ENCODE measurements at places on chromosomes 3 and 15.

GRCh38 chr15:92463826-92464225 is 70.1 kb downstream of the ST8SIA2 start:
- DNase-seq = no peak

GRCh38 chr15:82545478-82545877 is 5.2 kb upstream of the RPS17 start:
- no peak for DNase-seq

- no peak for DNase-seq
These were observed 50.6 kb upstream of the PLXNA1 start for GRCh38 chr3:126932188-126932931.

DNA sequence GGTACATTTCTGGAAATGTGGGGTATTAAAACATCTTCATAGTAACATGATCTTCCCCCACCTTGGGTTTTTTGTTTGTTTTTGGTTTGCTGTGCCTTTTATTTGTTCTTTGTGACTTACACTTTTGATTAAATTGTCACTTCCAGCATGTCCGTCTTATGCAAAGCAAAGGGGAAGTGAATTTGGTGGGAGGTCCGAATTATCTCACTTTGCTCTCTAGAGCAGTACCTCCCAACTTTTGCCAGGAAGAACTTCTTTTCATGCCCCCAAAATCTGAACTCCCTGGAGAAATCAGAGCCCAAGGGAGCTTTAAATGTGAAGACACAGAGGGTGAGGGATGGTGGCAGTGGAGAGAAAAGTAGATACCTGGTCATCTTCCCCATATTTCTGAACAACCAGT is 173.1 kb downstream of the IL5RA start:
- DNase-seq = no peak

DNA sequence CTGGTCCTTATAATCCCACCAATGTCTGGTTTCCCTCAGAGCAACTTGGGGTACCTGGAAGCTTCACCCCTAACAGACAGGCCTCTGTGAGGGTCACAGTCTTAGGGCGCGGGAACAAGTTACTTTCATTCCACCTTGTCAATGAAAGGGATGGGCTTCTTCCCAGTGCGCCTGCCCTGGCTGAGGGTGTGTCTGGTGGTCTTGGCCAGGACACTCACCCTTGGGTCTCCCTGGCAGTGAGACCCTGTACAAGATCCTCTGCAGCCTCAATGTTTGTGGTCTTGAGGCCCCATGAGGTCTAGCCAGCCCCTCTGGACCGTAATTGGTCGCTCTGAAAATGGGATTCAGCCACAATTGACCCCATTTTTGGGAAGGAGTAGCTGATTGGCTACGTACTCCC is 40.2 kb downstream of the SMAD6 start:
- no peak for DNase-seq

GRCh38 chr3:99578339-99578970 is 59.9 kb upstream of the COL8A1 start:
- no peak for DNase-seq

DNA sequence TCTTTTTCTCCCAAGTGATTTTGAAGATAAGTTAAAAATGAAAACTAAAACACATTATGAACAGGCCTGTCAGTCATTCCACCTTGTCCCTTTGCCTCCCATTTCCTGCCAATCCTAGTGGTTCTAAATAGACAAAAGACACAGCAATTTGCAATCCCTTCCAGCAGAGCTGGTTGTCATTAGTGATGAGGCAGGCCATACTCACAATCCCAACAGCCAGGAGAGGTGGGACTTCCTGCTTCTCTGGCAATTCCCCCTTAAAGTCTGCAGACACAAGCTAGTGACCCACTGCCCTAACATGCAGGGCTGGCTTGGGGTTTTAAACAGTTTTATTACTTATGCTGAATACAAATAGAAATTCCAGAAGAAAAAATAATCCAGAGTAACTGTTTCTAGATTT is 38.4 kb upstream of the RBP1 start:
- DNase-seq = peak; percentile 52

DNA sequence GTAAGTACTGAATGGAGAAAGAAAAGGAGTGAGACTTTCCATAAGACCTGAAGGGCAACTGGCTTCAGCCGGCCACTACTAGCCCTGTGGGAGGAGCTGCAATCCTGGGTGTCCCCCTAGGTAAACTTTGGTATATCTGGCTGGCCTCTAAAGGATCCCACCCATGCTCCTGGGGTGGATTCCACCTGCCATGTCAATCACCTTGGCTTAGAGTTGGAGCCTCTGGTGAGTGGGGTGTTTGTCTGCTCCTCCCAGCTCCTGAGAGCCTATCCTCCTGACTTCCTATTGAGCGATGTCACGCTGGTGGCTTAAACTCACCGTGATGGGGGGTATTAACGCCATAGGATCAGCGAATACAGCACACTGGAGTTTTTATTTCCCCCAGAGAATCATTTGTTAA is 2.6 kb downstream of the SPTBN5 start:
- DNase-seq = peak; percentile 15

DNA sequence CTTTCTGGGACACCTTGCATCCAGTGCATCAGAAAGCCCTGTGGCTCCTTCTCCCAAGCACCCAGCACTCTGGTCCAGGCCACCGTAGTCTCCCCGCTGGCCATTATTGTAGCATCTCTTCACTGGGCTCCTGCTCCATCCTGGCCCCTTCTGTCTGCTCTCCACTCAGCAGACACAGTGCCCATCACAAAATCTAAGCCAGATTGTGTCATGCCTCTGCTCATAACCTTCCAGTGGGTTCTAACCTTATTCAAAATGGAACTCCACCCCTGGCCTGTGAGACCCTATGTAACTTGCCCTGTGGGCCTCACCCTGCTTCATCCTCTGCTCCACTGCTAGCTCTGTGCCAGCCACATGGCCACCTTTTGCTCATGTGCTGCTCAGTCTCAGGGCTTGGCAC is 31.7 kb upstream of the PRR23E start:
- no peak for DNase-seq

- DNase-seq = no peak
These were observed 25.9 kb downstream of the CSTA start for GRCh38 chr3:122350814-122351418.

- DNase-seq = no peak
These were observed 34.9 kb downstream of the PPCDC start for GRCh38 chr15:75058127-75058905.

All from NCI-H2081 (cell line).